ENCODE measurements at places on chromosomes 2 and 18.

- DNase-seq = no peak
Observed at GRCh38 chr2:201118961-201119854, 3.2 kb downstream of the CFLAR start.

DNA sequence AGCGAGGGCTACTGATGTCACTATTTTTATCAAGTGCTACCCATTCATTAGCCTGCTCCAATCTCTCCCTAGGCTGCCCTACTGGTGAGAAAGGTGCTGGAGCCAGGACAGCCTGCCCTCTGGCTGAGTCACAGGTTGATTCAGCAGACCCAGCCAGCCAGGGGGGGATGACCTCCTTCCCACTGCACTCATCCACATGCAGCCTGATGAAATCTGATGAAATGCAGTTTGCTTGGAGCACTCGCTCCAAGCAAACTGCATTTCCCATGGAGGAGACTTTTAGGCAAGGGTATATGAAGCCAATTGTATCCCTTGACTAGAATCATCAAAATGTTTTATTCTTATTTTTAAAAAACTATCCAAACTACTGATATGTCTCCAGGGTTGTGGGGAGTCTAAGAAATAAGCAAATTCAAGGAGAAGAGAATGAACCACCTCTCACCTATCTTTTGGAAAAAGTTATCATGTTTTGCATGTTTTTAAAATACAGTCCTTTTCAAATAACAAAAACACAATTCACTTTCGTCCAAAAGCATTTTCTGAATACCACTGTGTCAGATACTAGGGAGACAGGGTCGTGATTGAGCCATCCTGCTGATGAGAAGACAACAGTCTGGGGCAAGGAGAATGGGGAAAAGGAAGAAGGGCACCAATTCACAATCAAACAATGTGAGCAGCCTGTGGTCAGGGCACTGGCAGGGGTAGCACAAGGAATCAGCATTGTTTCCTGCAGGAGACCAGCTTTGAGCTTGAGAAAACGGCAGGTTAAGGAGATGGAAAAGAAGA, 128.3 kb downstream of the AFF3 start:
- no peak for DNase-seq

GRCh38 chr2:117738991-117739839, 75.3 kb upstream of the DDX18 start:
- no peak for DNase-seq

DNA sequence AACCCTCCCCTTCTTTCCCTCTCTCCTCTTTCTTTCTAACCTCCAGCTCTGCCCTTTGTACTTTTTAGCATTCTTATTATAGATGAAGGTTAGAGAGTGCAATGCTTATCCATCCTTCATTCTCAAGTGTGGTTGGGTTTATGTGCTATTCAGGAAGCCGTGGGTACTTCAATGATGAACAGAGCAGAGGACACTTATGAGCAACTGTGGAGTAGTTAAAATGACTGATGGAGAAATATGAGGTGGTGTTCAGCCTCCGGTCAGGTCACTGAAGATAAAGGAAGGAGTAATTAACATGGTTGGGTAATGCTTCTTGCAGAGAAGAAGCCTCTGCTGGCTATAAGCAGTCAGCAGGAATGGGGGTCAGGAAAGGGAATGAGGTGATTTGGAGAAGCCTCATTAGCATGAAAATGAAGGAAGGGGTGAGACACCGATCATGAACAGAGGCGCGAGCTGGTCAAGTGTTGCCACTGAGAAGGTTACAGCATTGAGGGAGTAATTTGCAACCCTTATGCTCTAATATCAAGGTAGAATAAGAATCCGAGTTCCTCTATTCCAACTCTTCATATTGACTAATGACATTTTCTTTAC, 174.7 kb downstream of the LPIN1 start:
- no peak for DNase-seq

GRCh38 chr2:231573698-231574421, 18.8 kb upstream of the TEX44 start:
- DNase-seq = no peak

DNA sequence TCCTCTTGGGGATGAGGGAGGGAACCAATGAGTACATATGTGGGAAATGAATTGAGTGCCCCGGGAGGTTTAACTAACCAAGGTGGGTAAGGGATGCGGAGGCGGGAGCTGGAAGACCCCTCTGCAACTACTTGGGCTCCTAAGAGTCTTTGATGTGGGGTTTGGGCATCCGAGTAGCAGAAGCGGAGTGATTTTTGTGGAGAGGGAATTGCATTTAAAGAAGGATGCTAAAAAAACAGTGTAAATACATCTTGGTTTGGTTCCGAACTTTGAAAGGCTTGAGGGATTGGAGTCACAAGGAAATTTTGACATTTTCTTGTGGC, 215.7 kb downstream of the MCFD2 start:
- no peak for DNase-seq

GRCh38 chr2:67625178-67625577, 228.0 kb downstream of the ETAA1 start:
- DNase-seq = no peak

GRCh38 chr18:21112543-21113105, 1.0 kb upstream of the ROCK1 start:
- no peak for DNase-seq

DNA sequence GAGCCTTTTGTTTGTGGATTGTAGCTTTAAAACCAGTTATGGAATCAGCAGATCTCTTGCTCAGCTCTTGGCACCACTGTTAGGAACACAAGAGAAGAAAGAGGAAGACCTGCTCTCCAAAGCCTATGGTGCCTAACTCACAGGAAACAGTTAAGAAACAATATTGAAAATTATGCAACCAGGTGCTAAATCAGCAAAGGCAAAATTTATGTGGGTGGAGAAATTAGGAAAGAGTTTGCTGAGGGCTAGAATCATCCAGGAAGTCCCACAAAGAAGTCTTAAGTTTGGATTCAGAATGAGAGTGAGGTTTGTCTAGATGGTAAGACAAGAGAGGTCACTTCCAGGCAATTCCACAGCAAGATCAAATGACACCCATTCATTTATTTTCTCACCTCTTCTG, 49.4 kb downstream of the AOX1 start:
- DNase-seq = no peak

- no peak for DNase-seq
Observed at GRCh38 chr18:9756271-9756932, 48.3 kb downstream of the RAB31 start.

GRCh38 chr2:97751752-97752151, 38.4 kb downstream of the ZAP70 start:
- DNase-seq = no peak

GRCh38 chr18:13578400-13578799, 148.0 kb downstream of the FAM210A start:
- no peak for DNase-seq

- DNase-seq = no peak
Observed at GRCh38 chr2:239970004-239970623, 55.0 kb downstream of the NDUFA10 start.

DNA sequence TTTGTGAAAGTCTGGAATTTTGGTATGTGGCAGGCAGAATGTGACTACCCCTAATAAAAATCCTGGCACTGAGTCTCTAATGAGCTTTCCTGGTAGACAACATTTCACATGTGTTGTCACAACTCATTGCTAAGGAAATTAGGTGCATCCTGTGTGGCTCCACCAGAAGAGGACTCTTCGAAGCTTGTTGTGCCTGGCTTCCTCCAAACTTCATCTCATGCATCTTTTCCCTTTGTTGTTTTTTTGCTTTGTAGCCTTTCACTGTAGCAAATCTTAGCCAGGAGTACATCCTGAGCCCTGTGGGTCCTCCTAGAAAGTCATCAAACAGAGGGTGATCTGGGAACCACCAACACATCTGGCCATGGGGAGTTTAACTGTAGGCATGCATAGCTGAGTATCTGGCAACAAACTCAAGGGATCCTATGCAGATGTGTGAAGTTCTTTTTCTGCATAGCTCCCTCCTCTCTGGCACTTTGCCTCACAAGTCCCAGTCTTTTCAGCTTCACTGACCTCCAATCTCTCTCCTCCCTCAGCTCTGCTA, 42.1 kb upstream of the SERTAD2 start:
- DNase-seq = no peak

DNA sequence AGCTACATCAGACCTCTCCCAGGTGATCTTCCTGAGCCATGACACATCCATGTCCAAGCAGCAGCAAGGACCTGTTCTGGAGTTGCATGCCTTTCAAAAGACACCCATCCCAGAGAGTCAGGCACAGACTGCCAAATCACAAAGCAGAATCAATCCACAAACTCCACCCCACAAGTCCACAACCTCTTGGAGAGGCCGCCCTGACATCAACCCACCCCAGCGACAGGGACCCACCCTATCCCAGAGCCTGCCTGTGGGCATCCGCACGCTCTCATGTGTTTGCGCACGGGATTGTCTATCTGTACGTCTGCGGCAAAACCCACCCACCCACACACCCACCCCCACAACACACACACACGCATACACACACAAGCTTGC, 11.9 kb downstream of the SMAD7 start:
- DNase-seq = no peak

DNA sequence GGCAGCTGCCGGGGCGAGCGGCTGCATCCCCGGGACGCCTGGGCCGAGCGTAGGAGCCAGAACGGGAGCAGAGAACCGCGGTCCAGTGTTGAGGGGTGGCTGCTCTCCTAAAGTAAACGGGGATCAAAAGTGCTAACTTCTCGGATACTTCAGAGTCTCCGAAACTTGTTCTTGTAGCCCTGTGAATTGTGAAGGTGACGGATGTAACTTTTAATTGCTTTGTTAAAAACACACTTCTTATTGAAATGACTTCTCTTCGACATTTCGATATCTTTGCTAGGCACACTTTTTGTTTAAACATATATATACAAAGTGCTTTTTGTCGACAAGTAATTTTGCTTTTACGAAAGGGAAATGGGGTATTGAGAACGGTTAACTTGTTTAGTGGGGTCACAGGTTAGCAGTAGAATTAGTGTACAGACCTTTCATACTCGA, 540 bp downstream of the ATP9B start:
- DNase-seq = no peak

DNA sequence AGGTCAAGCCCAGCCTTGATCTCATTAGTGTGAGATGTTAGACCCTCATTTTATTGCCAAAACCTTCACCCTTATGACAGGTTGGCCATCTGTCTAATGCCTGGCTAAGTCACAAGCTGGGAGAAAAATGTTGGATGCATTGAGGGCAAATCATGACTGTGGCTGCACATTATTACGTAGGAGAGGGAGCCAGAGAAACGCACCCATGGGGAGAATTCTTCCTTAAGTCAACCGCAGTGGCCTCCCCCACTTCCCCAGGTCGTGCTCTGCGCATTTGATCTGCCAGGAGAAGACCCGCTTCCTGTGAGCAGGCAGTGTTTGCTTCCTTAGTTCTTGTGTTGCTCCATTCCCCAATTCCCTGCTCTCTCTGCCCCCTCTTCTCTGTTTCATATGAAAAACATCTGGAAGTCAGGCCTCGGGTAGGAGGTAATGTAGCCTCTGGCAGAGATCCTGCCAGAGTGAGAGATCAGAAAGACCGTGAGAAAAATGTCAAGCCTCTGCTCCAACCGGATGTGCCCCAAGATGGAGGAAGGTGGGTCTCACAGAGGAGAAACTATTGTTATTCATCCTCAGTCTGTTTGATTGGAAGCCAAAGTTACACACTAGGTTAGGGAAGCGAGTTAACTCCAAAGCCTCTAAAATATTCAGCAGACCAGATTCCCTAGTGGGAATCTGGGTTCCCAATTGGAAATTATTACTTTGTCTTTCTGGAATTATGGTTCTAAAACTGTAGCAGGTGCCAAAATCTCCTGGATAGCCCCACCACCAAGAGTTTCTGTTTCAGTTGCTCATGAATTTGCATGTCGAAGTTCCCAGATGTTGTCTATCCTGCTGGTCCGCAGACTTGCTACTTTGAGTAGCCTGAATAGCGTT, 144.3 kb upstream of the PELI1 start:
- DNase-seq = no peak

DNA sequence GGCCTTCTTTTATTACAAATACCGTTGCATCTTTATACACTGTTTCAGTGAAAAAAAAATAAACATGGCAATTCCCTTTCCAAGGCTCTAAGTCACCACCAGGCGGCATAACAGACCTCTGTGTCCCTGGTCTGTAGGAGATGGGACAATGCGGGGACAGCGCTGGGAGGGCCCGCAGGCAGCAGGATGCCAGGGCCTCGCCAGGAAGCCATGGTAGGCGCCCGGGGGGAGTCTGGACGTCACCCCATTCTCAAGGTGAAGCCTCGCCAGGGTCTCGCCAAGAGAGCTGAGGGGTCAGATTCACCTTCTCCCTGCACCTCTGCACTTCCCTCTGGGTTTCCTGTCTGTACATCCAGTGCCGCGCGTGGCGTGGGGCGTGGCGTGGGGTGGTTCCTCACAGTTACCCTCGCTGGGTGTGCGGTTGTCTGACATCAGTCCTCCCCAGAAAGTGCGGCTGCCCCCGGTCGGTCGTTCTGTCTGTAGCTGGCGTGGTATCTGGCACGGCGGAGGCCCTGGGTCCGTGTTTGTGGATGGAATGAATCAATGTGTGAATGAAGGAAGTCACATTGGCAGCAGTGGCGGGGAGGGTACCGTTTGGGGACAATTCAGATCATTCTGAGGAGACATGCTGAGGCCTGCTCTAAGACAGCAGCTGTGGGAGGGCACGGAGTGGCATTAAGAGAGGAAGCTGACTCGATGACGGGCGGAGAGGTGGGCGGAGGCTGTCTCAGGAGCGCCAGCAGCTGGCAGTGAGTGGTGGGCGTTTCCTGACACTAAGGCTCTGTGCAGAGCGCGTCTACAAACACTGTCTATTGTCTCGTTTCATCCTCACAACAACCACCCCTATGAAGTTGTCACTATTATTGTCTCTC, 46.0 kb downstream of the LRRFIP1 start:
- peak; percentile 78 for DNase-seq

DNA sequence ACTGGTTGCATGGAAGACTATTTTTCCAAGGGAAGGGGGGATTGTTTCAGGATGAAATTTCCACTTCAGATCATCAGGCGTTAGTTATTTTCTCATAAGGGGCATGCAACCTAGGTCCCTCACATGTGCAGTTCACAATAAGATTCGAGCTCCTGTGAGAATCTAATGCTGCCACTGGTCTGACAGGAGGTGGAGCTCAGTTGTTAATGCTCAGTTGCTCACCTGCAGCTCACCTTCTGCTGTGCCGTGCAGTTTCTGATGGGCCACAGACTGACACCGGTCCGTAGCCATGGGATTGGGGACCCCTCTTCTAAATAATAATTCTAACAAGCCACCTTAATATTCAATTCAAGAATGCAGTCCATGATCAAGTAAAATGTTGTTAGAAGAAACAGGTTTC, 34.9 kb downstream of the PLCL1 start:
- DNase-seq = no peak

DNA sequence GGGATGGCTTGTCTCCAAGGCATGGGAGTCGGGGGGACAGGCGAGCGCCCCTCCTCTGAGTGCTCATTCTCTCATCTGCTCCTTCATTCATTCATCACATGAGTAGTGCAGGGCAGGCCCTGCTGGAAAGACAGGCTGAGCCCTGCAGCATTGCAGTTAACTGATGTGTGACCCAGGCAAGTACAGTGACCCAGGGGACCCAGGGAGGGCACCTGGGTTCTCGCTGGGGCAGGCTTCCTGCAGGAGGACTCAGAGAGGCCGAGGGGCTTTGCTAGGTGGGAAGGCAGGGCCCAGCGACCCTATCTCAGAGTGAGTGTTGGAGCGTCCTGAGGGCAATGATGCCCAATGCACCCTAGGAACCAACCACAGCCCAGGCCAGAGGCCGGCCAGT, 30.6 kb downstream of the HJURP start:
- DNase-seq = no peak
